ENCODE measurements at places on chromosomes 7 and 10.

DNA sequence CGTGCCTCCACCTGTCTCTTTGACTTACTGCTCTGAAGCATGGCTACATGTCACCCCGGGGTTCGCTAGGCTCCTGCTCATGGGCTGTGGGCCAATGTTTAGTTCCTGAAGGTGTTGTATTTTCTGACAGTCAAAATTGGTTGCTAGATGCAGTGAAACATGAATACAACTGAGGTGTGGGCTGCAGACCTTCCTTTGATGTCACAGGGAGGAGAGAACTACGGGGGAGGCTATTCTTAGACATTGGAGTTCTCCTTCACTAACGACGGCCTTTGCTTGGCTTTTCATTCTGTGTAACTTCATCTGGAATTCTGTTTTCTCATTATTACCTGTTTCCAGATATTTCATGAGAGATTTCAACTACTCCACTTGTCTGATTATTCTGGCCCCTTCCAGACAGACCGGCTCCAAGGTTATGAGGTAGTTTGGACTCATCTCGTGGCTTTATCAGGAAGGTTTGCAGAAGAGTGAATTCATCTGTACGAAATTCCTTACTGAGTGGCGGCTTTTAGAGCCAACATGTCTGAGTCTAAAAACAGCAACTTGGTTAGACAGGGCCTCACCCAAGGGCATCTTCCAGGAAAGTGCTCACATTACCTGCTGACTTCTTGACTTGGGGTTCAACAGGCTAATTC, 774.7 kb downstream of the SUGCT start:
- no peak for DNase-seq

DNA sequence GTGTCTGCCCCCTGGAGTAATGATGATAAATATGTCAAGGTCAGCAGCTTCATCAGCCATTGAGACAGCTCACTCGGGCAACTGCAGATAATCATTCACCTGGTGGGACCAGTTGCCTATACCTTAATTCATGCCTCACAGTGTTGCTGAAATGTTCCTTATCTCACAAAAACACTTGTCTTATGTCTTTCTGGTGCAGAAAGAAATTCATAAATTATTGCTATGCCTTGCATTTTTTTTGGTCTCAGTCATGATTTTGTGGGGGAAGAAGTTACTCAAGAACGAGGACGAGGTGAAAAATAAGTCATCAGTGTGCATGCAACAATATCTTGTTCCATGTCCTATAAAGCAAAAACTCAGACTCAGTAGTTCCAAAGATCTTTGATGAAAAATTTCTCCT, 16.0 kb downstream of the TRIL start:
- no peak for DNase-seq

DNA sequence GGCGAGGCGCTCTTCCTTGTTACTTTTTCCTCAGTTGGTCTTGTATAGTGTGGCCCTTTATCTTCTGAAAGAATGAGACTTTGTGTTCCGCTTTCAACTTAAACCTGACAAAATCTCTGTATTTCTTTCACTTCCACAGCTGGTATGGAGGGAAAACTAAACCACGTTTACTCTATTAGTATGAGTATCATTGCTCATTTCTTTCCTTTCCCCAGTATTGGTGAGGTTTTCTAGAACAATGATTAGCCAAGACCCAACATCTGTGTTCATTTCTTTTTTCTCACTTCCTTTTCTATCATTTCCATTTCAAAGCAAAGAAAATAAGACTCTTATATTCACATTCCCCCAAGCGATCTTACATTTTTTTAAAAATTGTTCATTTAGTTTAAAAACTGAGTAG, 165.3 kb downstream of the PAXIP1 start:
- no peak for DNase-seq

- DNase-seq = no peak
Measured at GRCh38 chr7:137454767-137455166, 111.2 kb upstream of the PTN start.

DNA sequence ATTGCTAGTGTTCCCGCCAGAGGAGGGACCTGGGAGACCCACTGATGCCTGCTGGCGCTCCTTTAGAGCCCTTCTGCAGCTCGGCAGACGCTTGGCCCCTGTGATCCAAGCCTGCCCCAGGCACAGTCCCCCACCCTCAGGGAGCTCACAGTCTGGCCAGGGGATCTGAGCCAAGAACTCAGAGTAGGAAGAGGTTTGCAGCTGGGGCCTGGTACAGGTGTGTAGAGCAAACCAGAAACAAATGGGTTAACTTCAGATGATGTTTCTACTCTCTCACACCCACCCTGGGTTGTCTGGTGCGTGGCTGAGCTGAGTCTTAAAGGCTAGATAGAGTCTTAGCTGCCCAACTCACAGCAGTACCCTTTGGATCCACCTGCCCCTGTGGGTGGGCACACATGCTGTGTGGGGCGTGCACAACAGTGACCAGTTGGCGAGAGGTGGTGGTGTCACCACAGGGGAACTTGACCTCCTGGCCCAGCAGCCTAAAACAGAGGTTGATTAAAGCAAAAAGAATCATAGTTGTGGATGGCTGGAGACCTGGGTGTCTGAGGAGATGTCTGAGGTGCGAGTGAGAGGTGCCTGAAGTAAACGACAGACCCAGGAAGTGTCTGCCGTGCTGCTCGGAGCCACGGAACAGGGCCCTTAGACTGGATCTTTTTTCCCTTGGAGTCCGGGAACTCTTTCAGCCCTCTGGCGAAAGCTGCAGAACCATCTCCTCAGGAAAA, 31.2 kb upstream of the SRGN start:
- no peak for DNase-seq

DNA sequence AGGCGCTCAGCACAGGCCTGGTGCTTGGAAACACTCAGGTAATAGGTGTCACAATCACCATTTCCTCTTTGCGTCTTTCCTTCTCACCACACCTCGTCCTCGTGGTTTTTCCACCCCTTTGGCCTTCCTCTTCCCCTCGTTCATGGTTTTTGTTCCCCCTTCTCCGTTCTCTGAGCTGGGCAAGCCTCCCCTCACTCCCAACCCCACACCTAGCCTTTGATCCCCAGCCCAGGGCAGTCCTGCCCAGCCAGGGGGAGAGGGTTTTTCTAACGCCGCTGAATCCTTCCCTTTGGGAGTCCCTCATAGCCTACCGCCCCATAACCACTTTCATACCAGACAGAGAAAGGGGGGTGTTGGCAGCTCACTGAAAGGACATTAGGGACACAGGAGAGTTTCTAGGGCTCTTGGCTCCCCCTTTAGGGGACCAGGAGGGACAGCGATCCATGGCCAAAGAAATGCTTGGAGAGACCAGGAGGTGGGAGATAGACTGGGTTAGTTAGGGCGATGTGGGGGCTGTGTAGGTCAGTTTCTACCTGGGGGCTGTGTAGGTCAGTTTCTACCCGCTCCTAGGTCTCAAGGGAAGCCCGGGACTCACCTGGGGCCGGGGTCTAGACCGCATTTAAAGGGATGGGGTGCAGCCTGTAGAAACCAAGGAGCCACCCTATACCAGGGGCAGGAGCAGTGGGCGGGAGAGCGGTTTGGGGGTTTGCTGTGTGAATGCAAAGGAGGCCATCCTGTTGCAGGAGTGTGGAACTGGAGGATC, 1.4 kb downstream of the EPHB4 start:
- DNase-seq = no peak

DNA sequence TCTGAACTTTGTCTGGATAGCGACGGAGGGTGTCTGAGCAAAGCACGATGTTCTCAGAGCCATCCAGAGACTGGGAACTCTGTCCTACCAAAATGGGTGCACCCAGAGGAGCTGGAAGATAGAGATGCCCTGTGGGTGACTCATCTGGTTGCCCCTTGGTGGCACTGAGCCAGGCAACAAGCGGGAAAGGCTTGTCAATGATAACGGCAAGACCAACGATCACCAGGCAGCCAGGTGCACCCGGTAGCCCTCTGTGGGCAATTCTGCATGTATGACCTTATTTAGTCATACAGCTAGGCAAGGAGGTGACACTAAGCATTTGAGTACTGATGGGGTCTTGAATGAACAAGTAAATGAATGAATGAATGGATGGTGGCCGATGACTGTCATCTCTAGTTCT, 2.8 kb upstream of the ELN start:
- no peak for DNase-seq

GRCh38 chr7:158120716-158121115, 466.9 kb downstream of the PTPRN2 start:
- no peak for DNase-seq

DNA sequence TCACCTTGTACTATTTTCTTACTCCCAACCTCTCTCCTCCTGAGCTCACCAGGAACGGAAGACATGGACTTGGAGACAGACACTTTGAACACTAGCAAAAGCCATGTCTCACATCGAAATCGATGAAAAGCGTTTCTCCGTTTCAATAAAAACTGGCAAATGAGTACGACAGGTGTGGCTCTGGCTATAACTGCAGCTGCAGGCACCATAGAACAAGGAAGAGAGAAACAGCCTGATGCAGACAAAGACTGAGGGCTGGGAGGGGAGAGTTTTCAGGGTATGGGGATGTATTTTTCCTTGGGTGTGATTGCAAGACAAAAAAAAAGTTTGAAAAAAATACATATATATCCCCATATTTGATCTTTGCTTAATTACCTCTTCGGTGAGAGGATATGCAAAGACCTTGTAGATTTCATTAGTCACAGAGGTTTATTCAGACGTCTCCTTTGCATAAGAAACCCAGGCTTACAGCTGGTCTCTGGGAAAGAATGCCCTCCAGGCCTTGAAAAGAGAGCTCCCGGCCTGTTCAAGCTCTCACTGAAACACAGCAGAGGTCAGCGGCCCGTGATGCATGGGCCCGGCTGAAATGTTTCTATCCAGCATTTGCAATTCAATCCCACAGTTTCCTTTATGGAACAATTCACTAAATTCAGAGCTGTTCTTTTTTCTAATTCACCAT, 63.1 kb downstream of the TLL2 start:
- no peak for DNase-seq

GRCh38 chr7:42590771-42591310, 321.0 kb downstream of the C7orf25 start:
- DNase-seq = no peak

DNA sequence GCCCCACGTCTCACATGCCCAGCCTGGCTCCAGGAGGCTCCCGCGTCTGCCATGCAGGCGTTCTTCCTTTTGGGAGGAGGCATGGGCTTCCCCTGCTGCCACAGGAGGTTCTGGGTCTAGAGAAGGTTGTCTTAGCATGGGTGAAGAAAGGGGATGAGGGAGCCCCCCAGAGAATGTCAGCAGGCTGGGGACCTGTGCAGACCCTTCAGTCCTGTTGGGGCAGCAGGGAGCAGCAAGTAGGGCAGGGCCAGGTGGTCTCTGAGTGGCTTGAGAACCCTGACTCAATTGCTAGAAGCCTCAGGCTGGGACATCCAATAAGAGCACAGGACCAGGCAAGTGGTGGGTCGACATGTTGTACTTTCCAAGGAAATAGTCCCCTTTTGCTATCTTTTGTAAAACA, 34.4 kb upstream of the ADCYAP1R1 start:
- no peak for DNase-seq

- DNase-seq = no peak
Measured at GRCh38 chr10:62048470-62048869, 147.0 kb downstream of the ARID5B start.

GRCh38 chr10:20993389-20993788, 96.3 kb upstream of the NEBL start:
- no peak for DNase-seq

GRCh38 chr7:8134089-8134733, 127.8 kb downstream of the ICA1 start:
- no peak for DNase-seq

DNA sequence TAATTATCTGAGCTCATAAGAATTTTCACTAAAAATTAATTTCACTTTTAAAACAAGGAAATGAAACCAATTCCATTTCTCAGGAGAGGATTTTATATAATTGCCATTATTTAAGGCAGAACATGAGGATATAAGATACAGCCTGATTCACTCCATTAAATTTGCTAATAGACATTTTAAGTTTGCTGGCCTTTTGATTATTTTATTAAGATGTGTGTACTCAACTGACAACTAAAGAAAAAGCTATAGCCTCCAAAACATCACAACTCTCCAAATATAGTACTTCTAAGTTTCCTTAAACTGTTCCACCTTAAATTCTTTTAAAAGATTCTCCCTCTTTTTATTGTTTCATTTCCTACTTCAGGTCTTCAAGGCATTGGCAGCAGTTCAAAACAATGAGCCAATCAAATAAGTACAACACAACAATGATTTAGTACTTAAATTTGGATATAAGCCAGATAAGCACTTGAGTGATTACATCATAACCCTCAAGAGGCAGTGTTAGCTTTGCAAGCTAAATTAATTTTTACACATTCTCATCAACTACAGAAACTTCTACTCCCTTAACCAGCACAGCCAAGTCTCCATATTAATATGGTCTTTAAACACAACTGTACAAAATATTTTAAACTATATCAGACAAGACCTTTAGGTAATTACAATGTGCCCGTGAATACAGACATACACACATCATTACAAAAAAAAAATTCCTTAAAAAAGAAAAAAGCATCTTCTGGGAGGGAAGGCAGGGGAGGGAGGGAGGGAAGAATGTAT, 121.8 kb downstream of the KMT2C start:
- DNase-seq = peak; percentile 73

GRCh38 chr7:134907000-134907399, 79.3 kb upstream of the AGBL3 start:
- no peak for DNase-seq

- peak; percentile 43 for DNase-seq
Measured at GRCh38 chr7:107961405-107961804, 41.6 kb downstream of the LAMB1 start.

GRCh38 chr7:7131273-7131672, 51.1 kb upstream of the C1GALT1 start:
- no peak for DNase-seq

GRCh38 chr7:88396948-88397322, 90.2 kb upstream of the STEAP4 start:
- no peak for DNase-seq

- no peak for DNase-seq
Measured at GRCh38 chr10:68153473-68154210, 44.4 kb downstream of the MYPN start.

DNA sequence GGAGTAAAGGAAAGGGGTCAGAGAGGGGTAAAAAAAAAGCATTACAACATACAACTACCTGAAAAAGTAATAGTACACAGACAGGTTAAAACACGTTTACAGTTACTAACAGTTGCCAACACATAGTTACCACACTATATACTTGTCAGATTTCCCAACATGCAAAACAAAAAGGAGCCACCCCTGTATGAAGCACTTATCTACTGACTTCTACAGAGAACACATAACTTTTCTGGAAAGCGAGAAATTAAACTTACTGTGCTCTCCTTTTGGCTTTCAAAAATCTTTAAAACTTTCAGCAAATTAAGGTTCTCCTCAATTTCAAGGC, 2.1 kb downstream of the ABI1 start:
- DNase-seq = no peak

DNA sequence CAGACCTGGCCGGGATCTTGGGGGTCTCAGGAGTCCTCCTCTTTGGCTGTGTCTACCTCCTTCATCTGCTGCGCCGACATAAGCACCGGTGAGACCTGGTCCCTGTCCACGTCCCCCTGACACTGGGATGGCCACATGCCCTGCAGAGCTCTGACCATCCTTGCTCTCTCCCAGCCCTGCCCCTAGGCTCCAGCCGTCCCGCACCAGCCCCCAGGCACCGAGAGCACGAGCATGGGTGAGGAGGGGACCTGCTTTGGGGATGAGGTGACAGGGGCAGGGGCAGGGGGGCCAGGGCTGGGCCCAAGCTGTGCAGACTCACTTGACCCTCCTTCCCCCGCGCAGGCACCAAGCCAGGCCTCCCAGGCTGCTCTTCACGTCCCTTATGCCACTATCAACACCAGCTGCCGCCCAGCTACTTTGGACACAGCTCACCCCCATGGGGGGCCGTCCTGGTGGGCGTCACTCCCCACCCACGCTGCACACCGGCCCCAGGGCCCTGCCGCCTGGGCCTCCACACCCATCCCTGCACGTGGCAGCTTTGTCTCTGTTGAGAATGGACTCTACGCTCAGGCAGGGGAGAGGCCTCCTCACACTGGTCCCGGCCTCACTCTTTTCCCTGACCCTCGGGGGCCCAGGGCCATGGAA, 959 bp downstream of the PVRIG start:
- DNase-seq = no peak

All from SHP77 treated with DMSO at 0.1 percent for 48 hours (cell line).